Stimulated activated CD4-positive, alpha-beta T cell treated with anti-CD3 and anti-CD28 coated beads, Interleukin-15, amount 100 ng/mL, for 1 hour (primary cell): ENCODE measurements at places on chromosomes 6 and 20.

DNA sequence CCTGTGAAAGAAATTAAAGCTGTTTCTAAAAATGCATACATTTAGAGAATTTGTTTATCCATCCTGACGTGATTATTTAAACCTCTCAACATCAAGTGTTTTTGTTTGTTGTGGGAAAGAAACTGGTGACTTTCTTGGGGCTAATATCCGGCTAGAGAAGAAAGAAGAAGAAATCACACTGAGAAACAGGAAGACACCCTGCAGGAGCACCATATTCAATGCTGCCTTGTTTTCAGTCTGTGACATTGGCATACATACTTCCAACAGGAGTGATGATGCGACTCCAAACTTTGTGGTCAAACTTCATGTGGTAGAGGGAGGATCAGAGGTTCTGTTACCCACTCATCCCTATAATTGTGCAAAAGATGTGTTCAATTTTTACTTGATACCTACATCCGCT, 997.6 kb upstream of the CITED2 start:
- no peak for DNase-seq

GRCh38 chr20:43915211-43916072, 790 bp downstream of the TOX2 start:
- DNase-seq = no peak

DNA sequence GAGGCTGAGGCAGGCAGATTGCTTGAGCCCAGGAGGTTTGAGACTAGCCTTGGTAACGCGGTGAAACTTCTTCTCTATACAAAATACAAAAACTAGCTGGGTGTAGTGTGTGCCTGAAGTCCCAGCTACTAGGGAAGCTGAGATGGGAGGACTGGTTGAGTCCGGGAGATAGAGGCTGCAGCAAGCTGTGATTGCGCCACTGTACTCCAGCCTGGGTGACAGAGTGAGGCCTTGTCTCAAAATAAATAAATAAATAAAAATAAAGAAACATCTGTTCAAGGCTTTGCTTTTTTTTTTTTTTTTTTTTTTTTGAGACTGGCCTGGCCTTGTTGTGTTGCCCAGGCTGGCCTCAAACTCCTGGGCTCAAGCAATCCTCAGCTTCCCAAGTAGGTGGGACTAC, 23.7 kb upstream of the SLC23A2 start:
- DNase-seq = no peak

DNA sequence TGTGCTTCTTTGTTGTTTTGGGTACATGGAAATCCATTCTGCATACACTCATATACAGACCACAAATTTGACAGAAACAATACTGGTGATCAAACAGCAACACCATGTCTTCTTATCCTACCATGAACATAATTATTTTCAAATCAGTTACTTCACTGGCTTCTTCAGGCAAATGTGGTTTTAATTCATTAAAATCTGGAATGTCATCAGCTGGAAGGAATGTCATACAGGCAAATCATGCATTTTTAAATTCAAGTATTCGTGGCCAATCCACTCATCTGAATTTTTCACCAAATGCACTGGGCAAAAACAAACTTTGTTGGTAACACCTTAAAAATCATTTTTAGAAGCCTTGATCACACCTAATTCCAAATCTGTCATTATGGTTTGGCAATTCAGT, 59.3 kb downstream of the KIF6 start:
- no peak for DNase-seq

DNA sequence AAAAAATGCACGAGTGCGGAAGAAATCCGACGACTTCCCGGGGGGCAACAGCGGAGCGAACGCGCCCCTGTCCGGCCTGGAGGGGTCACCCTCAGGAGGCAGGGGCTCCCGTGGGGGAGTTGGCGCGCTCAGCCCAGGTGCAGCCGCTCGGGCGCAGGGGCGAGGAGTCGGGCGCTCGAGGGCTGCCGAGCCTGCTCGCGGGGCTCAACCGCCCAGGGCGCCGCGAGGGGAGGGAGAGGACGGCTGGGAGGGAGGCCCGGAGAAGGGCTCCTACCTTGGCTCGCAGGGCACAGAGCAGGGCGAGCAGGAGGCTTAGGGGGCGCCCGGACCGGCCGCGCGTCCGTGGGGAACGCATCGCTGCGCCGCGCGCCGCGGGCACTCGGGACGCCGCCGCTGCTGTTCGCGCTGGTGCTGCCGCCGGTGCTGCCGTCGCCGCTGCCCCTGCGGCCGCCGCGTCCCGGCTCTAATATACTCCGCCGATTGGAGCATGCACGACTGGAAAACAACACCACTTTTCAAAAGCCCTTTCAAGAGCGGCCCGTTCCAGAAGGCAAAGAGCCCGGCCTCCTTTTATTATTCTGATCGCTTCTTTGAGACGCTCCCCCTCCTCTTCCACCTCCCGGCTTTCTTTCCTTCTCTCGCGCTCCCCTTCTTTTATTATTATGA, 490 bp downstream of the JAG1 start:
- DNase-seq = no peak

- DNase-seq = no peak
Observed at GRCh38 chr6:79231101-79231500, 3.4 kb downstream of the HMGN3 start.

- no peak for DNase-seq
Observed at GRCh38 chr6:141309295-141309694, 823.4 kb upstream of the GJE1 start.

DNA sequence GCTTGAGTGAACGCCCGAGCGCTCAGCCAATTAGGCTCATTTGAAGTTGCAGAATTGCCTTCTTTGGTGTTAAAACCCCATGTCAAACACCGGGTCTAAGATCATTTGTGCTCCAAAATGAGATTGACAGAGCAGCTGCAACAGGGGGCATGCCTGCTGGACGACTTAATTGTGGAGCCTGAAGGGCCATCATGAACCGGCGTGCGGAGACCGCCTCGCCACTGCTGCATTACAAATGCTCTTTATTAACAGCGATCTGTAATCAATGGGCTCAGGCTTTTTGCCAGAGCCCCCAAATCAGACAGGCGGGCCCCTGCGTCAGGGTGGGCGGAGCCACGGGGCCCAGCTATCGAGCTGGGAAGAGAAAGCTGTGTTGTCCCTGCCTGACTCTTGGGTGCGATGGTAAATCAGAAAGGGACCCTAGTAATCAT, 183.2 kb downstream of the SIM1 start:
- no peak for DNase-seq

- no peak for DNase-seq
Observed at GRCh38 chr6:168388641-168389633, 52.0 kb upstream of the SMOC2 start.

DNA sequence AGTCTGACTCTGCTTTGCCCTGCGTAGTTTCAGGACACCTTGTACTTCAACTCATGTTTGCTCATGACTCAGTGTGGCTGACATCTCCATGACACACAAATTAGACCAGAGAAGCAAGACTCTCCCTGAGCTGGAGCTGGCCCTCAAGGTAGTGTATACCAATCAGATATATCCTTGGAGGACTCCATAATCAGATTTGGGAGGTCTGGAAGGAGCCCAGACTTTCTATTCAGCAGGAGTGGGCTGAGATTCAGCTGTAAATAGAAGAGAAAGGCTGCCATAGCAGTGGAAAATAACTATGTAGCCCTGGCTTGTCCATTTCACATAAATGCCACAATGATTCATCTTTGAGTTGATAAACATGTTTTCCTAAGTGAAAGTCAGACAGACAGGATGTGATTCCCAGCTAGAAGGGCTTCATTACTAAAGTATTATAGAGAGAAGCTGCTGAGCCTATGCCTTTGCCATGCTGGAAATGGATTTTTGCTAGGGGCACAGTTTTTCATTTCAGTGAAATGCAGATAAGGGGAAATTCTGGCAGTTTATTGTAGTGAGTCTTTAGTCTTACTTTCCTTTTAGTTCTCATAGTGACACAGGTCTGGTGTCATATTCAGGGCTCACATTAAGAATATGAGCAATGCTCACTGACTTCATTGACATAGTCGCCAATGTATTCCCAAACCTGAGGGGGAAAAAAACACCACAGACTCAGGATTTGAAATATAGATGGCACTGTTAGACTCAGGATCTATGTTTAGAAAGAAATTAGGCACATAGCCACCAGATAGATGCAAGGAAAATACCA, 95.3 kb downstream of the CLVS2 start:
- DNase-seq = no peak

DNA sequence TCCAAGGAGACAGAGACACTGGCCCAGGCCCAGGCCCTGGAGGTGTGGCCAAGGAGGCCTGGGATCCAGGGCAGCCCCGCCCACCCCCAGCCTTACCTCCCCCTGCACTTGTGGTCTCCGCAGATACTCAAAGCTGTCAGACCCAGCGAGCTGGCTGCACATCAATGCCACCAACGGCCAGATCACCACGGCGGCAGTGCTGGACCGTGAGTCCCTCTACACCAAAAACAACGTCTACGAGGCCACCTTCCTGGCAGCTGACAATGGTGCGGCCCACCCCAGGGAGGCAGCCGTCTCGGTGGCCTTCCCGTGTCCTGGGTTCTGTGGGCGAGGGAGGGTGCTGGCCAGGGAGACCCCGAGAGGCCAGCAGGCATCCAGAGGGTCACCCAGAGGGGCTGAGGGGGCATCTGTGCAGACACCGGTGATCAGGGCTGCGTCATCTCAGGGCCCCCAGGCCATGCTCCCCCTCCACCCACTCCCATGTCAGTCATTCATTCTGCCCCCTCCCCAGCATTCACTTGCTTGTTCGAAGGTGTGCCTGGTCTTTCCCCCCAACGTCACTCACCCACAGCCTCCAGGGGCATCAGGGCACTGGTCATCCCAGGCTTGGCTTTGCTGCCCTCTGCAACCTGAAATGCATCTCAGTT, 141.3 kb downstream of the TAF4 start:
- DNase-seq = no peak

DNA sequence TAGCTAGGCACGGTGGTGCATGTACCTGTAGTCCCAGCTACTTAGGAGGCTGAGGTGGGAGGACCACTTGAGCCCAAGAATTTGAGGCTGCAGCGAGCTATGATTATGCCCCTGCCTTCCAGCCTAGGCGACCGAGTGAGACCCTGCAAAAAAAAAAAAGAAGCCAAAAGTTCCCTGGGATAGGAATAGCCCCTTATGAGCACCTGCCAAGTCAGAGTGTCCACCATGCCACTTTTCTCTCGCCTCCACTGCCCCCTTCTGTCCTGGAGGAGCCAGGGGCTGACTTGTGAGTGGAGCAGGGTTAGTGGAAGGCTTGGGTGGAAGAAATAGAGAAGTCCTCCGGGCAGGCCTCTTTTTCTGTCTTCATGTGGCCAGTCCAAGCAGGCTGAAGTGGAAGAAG, 12.1 kb upstream of the DDX27 start:
- DNase-seq = no peak

- no peak for DNase-seq
Observed at GRCh38 chr6:21437581-21437980, 156.0 kb upstream of the SOX4 start.

DNA sequence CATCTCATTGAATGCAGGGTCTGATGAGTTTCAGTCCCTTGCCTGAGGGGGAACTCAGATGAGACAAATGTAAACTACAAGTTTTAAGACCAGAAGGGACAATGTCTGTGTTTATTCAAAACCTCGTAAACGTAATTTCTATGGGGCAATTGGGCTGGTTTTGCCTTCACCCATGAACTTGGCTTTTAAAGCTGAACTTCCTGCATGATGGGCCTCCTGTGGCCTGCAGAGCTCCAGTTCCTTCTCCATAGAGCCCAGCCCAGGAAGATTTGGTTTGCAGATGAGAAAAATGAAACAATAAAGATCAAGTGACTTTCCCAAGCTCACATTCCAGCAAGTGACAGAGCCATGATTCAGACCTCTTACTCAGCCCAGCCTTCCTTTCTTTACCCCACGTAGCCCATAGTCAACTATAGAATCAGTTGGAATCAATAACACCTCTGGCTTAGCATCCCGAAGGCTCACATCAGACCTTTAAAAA, 612.3 kb downstream of the UTRN start:
- no peak for DNase-seq

DNA sequence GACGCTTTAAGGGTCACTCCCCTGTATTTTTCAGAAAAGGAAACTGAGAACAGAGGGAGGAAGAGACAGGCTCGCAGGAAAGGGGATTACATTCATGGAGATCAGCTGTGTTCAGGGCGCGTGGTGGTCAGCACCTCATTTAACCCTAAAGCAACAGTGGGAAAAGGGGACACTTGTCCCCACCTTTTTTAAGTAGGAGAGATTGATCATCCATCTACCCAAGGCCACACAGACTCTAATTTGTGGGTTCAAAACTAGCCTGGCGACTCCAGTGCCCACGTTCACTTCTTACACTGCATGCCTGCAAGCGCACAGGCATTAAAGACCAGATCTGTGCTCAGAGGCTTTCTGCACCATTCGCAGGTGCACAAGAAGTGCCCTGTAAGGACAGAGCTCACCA, 167.9 kb upstream of the SNX9 start:
- DNase-seq = no peak

DNA sequence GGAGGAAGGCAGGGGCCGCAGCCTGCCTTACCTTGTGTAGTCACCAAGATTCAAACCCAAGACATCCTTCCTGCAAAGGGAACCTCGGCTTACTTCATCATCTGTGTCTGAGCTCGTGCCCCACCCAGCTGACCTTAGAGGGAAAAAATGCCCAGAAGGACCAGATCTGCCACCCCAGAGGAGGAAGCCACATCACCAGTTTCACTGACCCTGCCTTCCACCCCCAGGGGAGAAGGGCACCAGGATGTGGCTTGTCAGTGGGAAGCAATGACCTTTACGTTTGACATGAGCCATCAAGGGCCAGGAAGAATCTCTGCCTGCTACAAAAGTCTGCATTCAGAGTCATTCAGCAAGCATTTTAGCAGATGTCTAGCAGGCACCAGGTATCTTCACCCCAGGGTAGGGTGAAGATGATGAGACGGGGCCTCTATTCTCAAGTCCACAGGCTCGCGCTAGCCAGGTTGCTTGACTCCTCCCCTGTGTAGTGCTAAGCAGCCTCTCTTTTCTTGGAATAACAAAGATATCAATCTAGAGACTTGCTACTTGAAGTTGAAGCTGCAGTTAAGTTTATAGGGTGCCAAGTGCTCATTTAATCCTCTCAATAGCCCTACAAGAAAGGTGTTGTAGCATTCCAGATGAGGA, 28.1 kb downstream of the HM13 start:
- no peak for DNase-seq

DNA sequence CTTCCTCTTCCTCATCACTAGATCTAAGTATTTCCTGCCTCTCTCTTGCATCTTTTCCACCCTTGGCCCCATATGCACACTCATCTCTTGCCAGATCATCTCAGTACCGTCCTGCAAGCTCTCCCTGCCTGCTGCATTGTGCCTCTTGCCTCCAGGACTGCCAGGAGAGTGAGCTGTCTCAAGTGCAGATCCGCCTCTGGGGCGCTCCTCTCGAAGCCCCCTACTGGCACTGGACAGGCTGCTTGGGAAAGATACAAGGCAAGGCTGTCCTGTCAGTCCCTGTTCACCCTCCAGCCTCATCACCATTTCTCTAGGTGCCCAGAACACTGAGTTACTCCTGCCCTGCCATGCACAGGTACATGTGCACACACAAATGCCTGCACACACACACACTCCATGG, 10.2 kb downstream of the SYNDIG1 start:
- DNase-seq = no peak

DNA sequence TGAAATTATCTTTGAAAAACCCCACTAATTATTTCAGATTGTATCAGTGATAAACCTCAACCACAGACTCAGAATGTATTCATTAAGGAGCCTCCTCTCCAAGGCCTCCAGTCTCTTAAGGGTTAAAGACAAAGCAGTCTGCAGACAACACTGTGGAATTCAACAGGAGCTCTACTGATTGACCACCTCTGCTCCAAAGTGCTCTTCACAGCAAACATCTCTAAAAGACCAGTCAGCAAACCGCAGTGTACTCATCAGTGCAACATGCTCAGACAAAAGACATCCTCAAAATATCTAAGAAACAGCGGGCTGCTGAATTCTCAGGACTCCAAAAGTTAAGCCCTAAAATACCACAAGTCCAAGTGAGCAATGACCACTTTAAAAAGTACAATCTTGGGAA, 42.0 kb downstream of the UQCC1 start:
- DNase-seq = no peak
